GM12865 (cell line): ENCODE measurements at places on chromosomes 1 and 21.

DNA sequence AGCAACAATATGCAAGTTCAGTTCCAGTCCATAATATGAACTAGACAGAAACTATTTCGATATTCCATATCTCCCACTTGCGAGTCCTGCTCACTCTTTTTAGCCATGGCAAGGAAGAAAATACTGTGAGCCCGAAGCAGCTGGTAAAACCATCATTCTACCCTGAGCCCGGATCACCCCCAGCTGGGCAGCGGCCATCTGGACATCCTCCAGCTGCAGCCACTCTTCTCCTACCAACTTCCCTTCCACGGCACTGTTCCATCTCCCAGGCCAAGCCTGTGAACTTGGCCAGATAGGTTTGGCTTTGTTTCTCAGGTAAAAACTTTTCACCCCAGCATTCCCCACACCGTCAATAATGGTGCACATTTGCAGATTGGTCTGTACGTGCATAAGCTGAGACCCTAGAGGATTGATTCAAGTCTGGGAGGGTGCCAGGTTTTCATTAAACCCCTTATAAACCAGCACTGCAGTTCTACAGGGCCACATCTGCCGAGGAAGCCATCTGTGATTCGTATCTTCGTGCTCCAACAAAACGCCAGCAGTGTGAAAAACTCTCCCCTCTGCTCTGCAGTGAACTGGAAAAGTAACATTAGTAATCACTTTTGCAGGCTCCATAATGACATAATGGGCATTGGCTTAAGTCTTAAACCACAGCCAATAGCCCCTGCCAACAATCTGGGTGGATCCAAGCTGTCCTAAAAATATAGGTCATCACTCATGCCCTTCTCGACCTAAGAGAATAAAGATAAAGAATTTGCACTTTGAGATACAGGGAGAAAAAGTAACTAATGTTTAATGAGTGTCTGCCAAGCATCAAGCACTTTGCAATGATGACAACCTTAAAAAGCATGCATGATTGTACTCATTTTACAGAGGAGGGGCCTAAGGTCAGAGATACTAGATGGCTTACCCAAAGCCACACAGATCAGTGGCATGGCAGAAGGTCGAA, 205.1 kb downstream of the PLPP3 start:
- DNase-seq, result no peak

DNA sequence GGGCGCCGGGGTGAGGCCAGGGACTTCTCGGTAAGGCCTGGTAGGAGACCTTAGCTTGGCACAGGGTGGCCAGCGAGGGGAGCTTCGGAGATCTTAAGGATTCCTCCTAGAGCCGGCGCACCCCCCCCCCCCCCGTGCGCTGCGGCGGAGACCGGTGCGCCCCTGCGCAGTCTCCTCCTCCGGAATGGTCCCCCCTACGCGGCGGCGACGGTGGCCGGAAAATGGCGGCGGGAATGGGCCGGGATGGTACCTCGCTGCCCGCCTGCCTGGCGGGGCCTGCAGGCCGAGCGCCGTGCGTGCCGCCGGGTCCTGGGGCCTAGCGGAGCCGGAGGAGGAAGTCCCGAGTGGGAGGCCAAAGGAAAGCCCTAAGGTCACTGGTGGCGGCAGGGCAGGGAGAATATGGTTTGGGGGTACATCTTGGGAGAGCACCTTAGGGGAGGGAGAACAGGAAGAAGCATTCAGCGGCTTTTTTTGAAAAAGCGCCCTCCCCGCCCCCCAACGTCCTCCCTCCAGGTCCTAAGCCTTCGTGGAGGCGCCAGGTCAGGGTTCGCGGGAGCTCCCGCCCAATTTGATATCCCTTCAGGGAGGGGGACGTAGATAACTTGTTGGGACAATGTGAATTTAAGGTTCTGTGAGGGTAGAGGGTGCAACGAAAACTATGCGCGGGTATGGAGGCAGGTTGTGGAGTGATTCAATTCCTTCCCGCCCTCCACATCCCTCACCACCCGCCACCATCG, 429 bp downstream of the SRRM1 start:
- DNase-seq, result peak; percentile 52

DNA sequence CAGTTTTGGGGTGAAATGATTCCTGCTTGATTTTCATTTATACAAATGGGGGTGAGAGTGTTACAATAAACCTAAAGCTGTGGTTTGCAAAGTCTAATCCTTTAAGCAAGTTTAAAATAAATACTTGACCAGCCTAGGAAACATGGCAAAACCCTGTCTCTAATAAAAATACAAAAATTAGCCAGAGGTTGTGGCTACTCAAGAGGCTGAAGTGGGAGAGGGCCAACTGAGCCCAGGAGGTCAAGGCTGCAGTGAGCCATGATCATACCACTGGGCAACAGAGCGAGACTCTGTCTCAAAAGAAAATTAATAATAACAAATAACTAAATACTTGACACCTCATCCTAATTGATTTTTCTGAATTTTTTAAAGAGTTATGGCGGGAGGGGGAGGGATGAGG, 110.8 kb downstream of the EIF4G3 start:
- DNase-seq, result no peak

GRCh38 chr1:113780374-113781146, 21.3 kb upstream of the PHTF1 start:
- peak; percentile 35 for DNase-seq

GRCh38 chr1:219773775-219774174, 154.6 kb downstream of the SLC30A10 start:
- DNase-seq, result peak; percentile 54

DNA sequence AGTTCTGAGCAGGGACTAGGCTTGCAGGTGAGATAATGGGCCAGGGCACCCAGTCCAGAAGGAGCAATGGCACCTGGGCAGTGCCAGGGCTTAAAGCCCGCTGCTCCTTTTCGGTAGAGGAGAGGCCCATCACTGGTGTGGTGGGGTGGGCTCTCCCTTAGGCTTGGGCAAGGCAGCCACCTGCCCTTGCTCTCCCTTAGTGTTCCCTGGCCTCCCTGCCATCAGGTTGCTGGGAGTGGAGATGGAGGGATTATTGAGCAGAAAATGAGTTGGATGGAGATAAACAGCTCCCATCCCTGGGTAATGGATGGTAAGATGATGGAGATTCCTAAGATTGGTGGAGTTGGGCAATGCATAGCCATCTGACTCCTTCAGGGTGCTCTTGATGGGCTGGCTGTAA, 7.9 kb downstream of the MYOG start:
- DNase-seq, result no peak

GRCh38 chr1:54996869-54997710, 1.6 kb upstream of the BSND start:
- no peak for DNase-seq

DNA sequence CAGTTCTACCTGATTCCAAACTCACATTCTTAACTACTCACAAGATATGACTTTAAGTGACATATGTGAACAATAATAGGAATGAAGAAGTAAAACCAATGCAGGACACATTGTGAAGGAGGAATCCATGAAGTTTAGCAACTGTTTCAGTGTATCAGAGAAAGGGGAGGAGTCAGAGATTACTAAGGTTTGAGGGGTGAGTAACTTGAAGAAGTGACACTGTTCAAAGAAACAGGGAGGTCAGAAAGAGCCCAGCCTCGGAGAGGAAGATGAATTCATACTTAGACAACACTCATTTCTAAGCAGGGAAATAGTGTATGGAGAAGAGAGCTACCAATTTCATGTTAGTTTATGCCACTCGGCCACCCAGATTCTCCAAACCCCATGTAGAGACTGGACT, 28.2 kb upstream of the RPF1 start:
- no peak for DNase-seq

- DNase-seq, result peak; percentile 85
Observed at GRCh38 chr1:109776911-109777310, 13.2 kb upstream of the EPS8L3 start.

GRCh38 chr1:117138561-117138960, 17.0 kb upstream of the TRIM45 start:
- no peak for DNase-seq

DNA sequence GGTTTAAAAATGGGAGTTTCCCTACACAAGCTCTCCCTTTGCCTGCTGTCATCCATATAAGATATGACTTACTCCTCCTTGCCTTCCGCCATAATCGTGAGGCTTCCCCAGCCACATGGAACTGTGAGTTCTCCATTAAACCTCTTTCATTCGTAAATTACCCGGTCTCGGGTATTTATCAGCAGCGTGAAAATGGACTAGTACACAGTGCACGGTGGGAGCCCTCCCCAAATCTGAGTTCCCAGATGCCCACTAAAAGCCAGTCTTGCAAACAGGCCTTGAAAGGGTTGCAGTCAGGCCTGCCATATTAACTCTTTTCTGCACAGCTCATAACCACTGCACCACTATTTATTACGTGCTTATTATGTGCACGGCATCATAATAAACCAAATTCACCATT, 400.9 kb downstream of the PRDM2 start:
- no peak for DNase-seq

GRCh38 chr1:185556561-185556960, 177.6 kb upstream of the HMCN1 start:
- no peak for DNase-seq

- DNase-seq, result no peak
Observed at GRCh38 chr1:53550201-53550741, 91.1 kb downstream of the DMRTB1 start.

DNA sequence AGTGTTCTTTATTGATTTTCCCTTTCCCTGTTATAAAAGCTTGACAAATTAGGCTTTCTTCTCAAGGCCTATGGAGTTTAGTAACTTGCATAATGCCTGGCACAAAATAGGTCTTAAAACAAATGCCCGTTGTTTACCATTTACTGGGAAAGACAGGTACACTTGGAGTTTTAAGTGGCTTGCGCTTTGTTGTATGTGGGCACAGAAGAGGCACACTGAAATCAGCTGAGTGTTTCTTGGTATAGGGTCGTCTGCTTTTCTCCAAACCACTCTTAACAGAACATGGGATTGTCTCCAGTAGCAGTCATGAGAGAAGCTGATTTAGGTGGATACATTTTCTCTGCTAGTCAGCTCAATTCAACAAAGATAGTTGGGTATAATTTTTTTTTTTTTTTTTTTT, 132.5 kb downstream of the SYT14 start:
- no peak for DNase-seq

- DNase-seq, result no peak
Observed at GRCh38 chr1:5227114-5227513, 572.7 kb downstream of the AJAP1 start.

DNA sequence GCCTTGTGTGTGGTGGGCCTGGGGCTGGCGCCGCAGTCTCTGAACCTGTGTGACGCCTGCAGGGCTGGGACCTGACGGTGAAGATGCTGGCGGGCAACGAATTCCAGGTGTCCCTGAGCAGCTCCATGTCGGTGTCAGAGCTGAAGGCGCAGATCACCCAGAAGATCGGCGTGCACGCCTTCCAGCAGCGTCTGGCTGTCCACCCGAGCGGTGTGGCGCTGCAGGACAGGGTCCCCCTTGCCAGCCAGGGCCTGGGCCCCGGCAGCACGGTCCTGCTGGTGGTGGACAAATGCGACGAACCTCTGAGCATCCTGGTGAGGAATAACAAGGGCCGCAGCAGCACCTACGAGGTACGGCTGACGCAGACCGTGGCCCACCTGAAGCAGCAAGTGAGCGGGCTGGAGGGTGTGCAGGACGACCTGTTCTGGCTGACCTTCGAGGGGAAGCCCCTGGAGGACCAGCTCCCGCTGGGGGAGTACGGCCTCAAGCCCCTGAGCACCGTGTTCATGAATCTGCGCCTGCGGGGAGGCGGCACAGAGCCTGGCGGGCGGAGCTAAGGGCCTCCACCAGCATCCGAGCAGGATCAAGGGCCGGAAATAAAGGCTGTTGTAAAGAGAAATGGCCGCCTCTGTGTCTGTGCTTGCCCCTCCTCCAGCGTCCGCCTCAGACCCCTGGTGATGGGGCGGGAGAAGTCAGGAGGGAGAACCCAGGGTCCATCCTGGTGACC, 788 bp downstream of the ISG15 start:
- peak; percentile 76 for DNase-seq

DNA sequence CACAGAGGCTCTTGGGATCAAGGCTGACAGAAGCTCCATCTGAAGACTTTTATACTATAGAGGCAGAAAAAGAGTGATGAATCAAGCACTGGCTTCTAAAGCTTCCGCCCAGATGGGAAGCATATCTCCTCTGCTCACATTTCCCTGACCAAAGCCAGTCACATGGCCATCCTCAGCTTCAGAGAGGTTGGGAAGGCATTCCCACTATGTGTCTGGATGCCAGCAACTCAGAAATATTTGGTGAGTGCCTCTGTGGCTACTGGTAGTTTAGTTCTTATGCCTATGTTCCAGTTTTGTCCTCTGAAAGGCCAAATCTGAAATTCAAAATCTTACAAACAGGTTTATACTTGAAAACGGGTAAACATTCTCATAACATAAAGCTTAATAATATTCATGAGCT, 9.9 kb upstream of the DISC1 start:
- no peak for DNase-seq

GRCh38 chr1:32878637-32879041, 7.7 kb upstream of the HPCA start:
- DNase-seq, result no peak

- DNase-seq, result no peak
Observed at GRCh38 chr21:33836408-33836807, 79.2 kb downstream of the ATP5PO start.

DNA sequence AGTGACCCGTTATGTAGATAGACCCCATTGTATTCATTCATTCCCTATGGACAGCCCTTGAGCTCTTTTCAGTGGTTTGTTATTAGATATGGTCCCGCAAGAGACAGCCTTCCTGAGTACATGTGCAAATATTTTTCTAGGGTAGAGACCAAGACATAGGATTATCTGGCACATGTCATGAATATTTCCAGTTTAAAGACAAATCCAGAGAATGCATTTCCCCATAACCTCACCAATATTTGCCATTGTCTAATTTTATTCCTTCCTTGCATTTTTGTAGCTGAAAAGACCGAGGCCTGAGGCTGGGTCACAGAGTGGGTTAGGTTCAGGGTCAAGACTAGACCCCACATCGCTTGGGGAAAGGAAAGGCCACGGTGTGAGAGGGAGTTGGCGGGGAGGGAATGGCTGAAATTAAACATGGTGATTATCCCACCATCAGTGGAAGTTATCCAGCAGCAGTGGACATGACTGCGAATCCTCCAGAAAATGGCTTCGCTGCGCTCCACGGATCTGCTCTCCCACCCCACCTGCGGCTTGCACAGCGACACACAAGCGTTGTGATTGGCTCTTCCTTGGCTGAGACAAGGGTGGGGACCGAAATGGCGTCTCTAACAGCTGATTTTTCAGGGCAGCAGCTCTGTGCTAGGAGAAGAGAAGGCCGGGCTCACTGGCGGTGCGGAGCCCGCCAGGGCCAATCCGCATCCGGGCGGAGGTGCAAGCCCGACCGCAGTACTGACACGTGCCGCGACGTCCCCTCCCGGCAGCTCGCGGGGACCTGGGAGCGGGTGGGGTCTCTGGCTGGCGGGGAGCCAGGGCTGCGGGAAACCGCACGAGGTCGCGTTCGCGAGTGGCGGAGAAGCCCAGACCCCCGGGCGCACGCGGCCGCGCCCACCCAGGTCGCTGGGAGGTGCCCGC, 16.1 kb upstream of the STMN1 start:
- DNase-seq, result no peak
